Stimulated activated CD4-positive, alpha-beta T cell treated with anti-CD3 and anti-CD28 coated beads, TNF-alpha, amount 100 ng/mL, for 4 hours (primary cell): ENCODE measurements at places on chromosomes 6 and 20.

GRCh38 chr6:136079701-136080565 lies 170.2 kb downstream of the MTFR2 start:
- DNase-seq: no peak

DNA sequence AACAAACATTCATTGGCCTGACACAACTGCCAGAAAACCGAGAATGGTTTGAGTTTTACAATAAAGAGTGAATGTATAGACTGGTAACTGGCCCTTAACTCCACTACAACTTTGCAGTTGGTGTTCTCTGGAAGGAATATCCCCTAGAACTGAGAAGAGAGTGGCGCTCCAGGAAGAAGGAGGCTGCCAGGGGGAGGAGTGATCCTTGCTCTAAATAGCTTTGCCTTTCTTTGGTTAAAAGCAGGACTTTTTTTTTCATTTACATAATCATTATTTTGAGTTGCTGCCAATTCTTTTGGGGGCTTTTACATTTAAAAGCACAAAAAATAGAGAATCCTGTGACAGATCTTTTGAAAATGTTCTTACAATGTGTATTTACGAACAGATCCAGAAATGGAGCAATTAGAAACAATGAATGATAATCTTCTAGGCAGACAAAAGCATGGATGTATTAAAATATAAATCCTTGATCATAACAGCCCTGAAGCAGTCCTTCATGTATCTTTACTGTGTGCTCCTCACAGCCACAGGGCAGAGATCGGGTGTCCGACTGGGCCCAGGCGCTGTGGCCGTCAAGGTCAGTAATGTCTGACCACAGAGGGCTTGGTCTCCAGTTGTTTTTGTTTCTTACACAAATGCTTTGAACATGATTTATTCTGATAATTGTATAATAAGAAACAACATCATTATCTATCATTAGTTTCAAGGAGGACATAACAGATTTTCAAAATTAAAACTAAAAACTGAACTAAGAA lies 612.2 kb downstream of the HDGFL1 start:
- DNase-seq: no peak

DNA sequence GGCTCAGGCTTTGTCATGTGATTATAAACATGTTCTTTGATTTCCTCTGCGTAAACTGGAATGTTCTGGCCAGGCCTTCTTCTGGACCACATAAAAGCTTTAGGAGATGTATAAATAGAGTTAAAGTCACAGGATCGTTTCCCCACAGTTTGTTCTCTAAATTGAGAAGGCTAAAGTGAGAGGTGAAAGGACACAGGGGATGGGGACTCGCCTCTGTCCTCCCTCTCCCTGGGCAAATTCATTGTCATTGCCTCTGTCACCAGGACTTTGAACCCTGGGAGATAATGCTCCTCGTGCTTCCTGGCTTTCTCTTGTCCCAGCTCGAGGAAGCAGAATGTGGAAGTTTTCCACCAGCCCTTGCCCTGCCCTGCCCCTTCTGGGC lies 20.3 kb upstream of the ZFAND3 start:
- DNase-seq: no peak

GRCh38 chr6:20623761-20624160 lies 89.5 kb downstream of the CDKAL1 start:
- DNase-seq: no peak

DNA sequence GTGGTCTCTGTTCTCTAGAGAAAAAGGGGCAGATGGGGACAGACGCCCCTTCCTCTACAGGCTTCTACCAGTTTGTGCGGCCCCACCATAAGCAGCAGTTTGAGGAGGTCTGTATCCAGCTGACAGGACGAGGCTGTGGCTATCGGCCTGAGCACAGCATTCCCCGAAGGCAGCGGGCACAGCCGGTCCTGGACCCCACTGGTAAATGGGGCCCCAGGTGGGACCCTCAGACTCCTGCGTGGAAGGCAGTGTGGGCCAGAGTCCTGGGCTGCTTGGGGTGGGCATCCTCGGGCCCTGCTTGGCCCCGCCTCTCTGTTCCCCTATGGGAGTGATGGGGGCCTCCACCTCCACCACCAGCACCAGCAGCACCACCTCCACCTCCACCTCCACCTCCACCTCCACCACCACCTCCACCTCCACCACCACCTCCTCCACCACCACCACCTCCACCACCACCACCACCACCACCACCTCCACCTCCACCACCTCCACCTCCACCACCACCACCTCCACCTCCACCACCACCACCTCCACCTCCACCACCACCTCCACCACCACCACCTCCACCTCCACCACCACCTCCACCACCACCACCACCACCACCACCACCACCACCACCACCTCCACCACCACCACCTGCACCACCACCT lies 3.2 kb upstream of the TNFRSF6B start:
- no peak for DNase-seq

GRCh38 chr6:125102891-125103290 lies 50.7 kb upstream of the TPD52L1 start:
- DNase-seq: no peak

- DNase-seq: no peak
Observed at GRCh38 chr20:24813080-24813479, 136.0 kb upstream of the CST7 start.

DNA sequence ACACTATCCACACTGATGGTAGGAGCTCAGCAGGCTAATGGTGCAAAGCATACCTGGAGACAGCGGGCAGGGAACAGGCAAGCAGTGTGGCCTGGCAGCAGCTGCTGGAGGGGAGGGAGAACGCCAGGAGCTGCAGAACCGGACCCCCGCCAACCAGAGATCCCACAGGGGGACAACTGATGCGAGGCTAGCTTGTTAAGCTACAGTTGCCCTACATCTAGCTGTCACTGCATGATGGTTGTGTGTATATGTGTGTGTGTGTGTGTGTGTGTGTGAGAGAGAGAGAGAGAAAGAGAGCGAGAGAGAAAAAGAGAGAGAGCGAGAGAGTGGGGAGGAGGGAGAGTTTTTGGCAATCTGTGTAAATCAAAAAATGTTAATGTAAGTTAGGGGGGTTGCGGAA lies 69.7 kb upstream of the NHSL1 start:
- no peak for DNase-seq

DNA sequence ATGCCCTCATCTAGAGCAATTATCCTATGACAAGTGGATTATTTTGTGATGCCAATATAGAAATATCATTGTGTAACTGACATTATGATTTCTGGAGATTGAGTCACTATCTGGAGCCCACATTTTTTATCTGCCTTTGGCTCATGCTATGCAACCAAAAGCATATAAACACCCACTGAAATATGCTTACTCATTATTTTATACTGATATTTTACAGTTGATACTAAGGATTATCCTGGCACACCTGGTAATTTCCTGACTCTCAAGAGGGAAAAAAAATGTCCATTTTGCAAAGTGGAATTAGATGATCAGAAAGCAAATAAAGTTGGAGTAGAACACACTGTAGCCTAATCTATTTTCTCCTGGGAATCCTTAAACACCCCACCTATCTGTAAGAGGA lies 154.5 kb downstream of the PKHD1 start:
- no peak for DNase-seq

GRCh38 chr20:55667024-55667423 lies 338.3 kb downstream of the CBLN4 start:
- no peak for DNase-seq

DNA sequence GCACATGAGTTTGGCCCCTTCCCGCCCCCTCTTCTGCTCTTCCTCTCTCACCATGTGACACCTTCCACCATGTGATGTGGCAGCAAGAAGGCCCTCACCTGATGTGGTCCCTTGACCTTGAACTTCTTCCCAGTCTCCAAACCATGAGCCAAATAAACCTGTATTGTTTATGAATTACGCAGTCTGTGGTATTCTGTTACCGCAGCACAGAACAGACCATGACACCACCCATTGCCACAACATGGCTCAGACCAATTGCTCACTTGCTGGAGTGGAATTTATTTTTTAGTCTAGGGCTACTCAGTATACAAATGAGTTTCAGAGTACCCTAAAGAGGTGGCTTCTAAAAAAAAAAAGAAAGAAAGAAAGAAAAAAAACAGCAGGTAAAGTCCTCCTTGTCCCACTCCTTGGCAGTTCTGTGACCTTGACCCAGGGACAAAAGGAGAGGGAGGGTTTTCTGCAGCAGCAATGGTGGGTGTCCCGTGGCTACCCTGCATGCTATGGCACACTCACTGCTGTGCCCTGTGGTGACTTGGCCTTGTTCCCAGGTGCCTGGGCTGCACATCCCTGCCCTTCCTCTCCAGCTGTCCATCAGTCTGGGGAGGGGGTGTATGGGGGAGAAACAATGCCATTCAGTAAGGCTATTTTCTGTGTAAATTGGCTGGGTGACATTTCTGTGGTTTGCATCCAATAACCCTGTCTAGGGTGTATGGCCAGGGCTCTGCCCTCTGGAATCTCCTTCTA lies 5.4 kb upstream of the VSX1 start:
- DNase-seq: no peak

DNA sequence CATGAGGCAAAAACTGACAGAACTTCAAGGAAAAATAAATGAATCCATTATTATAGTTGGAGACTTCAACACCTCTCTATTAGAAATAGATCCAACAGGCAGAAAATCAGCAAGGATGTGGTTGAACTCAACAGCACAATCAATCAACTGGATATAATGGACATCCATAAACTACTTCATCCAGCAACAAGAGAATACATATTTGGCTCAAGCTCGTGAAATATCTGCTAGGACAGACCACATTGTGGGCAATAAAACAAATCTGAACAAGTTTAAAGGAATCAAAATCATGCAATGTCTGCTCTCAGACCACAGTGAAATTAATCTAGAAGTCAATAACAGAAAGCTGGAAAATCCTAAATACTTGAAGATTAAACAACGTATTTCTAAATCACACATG lies 362.6 kb downstream of the CD109 start:
- DNase-seq: no peak

- DNase-seq: no peak
Observed at GRCh38 chr20:11350126-11351005, 567.3 kb upstream of the BTBD3 start.

- no peak for DNase-seq
Observed at GRCh38 chr6:36633370-36633769, 39.2 kb downstream of the SRSF3 start.

DNA sequence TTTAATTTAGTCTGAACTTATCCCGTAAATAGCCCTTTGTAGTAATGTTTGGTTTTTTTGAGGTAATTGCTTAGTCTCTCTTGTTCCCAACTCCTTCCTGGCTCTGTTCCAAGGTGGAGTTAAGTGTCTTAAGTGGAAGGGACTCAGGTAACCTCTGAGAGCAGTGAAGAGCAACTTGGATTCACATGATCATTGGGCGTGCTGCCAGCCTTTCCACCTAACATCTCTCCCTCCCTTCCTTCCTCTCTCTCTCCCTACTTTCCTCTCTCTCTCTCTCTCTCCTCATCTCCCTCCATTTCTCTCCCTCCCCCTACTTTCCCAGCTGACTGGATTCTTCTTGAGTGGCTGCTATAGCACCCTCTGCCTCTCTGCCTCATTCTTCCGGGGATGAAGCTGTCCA lies 232.9 kb upstream of the SASH1 start:
- DNase-seq: no peak

DNA sequence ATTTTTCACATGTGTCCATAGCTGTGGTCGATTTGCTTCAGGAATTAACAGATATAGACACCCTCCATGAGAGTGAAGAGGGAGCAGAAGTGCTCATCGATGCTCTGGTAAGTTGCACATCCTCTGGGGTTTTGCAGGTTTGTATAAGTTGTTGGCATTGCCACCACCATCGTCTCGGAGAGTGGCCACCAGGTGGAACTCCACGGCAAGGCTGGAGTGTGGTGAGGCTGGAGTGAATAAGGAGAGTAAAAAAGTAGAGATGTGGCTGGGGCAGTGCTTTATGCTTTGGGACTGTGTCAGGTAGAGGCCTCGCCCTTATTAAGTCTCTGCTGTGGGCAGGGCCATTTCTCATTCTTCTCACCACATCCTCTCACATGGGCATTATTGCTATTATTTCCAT lies 63.7 kb downstream of the CTNNBL1 start:
- no peak for DNase-seq

DNA sequence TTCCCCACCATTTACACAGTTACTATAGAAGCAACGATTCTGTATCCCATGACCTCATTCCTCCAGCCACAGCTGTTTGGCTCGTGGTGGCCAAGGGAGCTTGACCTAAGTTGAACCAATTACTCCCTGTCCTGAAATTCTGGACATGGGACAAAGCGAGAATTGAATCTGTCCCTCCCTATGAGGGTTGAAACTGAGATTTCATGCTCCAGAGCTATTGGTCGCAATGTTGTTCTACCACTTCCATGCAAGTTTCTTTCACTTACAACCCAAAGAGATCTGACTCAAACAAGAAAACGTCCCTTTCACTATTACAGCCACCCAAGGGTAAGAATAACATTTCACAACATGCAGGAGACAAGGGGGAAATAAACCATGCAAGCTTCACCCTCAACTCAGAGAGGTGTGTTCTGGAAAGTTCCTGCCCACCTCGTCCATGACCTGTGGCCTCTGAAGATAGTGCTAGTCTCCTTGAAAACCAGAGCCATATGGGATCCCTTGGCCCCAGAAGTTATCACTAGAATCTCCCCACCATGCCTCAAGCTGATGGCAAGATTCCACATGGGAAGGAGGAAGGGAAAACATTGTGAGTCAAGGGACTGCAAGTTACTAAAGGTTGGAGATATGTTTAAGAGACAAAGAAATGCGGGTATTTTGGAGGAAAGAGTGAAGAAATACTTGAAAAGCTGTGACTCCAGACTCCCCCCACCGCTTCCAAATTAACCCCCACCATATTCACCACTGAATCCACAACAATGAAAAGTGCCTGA lies 74.5 kb upstream of the SRSF6 start:
- DNase-seq: no peak

GRCh38 chr6:112221981-112222852 lies 32.1 kb downstream of the LAMA4 start:
- DNase-seq: no peak

GRCh38 chr6:2549834-2550233 lies 200.9 kb downstream of the MYLK4 start:
- no peak for DNase-seq

GRCh38 chr6:165602291-165602690 lies 60.8 kb downstream of the PDE10A start:
- no peak for DNase-seq

GRCh38 chr6:37083243-37084138 lies 78.0 kb downstream of the FGD2 start:
- no peak for DNase-seq

GRCh38 chr6:38215651-38216311 lies 396.3 kb downstream of the ZFAND3 start:
- no peak for DNase-seq

DNA sequence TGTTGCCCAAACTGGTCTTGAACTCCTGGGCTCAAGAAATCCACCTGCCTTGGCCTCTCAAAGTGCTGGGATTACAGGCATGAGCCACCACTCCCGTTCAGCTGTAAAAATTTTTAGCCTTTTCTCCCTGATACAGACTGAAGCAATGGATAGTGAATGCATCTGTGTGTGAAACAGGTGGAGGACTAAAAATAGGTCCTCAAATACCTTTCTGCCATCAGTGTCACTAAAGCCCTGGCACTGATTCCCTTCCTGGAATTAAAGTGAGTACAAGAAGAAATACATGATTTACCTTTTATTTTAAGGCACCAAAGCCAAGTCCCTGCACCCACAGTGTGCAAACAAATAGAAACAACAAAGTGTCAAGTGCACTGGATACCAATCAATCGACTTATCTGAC lies 25.1 kb downstream of the TULP4 start:
- DNase-seq: no peak

- no peak for DNase-seq
Observed at GRCh38 chr20:52683761-52684160, 288.4 kb upstream of the TSHZ2 start.

GRCh38 chr6:8637896-8638597 lies 202.7 kb upstream of the SLC35B3 start:
- DNase-seq: no peak
